NCI-H1930 (cell line): ENCODE measurements at places on chromosomes 3 and 15.

DNA sequence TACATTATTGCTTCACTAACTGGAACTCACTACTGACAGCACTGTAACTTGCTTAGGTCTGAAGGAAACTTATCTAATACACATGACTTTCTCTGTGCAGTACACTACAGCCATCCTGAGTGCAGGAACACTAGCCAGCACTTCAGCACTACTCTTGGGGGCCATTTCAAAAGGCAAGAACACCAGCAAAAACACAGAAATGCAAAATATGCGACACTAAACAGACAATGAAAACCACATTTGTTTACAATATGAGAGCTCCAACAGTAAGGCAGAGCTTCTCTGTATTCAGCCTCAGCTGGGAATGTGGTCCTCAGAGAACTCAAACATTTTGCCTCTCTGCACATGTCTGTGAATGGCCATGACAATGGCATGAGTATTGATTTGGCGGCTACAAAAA lies 109.6 kb downstream of the ARRDC4 start:
- DNase-seq = no peak

DNA sequence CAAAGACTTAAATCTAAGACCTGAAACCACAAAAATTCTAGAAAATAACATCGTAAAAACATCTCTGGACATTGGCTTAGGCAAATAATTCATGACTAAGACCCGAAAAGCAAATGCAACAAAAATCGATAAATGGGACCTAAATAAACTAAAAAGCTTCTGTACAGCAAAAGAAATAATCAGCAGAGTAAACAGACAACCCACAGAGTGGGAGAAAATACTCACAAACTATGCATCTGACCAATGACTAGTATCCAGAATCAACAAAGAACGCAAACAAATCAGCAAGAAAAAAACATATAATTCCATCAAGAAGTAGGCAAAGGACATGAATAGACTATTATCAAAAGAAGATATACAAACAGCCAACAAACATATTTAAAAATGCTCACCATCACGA lies 749.4 kb downstream of the PLOD2 start:
- DNase-seq = no peak

GRCh38 chr3:16190704-16191103 lies 16.2 kb downstream of the GALNT15 start:
- no peak for DNase-seq

- no peak for DNase-seq
These were observed 31.8 kb downstream of the AQP9 start for GRCh38 chr15:58169934-58170333.

DNA sequence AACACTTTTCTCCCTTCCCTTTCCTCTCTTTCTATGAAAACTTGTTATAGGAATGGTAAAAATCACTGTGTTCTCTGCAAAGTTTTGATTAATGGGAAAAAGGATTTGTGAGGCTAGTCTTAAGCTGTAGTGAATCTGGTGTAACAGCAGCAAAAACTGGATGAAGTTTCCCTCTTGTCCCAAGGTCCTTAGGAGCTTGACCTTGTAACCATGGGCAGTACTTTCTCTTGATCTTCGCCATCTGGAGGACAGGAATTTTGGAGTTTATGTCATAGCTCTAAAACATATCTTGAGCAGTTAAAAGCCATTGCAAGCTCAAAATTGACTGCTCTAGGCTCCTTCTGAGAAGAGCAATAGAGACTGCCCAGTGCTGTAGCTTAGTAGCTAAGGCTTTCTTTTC lies 56.5 kb upstream of the GPD1L start:
- no peak for DNase-seq

DNA sequence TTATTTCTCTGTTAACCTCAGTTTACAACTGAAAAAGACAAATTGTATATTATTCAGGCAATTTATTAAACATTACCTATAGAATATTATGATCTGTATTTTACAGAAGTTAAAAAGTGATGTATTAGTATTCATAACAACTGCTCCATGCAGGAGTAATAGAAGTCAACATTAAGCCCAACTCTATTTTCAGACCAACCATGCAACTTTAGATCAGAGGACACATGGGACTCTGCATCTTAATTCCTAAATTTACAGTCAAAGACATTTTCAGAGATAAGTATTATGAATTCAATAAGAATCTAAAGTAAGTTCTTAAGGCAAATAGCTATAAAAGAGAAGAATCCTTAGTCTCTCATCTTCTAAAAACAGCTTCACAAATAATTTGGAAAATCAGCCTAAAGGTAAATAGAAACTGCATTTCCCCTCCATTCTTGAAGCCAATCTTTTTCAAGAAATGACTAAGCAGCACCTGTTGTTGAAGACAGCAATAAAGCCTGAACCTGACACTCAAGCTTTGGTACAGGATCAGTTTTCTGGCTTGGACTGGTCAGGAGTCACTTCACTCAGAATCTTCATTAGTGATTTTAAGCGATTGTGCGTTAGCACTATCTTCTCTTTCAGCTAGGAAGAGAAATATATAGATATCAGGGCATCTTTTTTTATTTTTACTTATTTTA lies 23.0 kb downstream of the OIP5 start:
- no peak for DNase-seq

GRCh38 chr3:178067721-178068120 lies 468.5 kb upstream of the KCNMB2 start:
- no peak for DNase-seq
